DMS 273 treated with DMSO at 0.1 percent for 48 hours (cell line): ENCODE measurements at places on chromosomes 12 and 14.

- no peak for DNase-seq
Measured at GRCh38 chr14:51845811-51846210, 14.6 kb upstream of the GNG2 start.

DNA sequence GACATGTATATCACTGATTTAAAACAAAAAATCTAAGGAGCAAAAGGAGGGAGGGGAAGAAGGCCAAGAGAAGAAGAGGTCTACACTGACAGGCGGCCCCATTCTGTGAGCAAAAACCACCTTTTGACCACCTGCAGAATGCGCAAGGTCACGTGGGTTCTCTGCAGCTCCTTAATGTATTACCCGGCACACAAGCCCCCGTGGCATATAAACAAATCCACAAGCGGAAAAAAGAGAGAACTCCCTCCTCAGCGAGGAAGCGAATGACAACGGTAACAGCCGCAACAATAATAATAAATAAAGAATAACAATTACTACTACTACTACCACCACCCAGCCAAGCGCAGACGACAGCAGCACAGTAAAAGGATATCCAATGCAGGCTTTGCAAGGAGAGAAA is 1.3 kb downstream of the KSR2 start:
- no peak for DNase-seq

DNA sequence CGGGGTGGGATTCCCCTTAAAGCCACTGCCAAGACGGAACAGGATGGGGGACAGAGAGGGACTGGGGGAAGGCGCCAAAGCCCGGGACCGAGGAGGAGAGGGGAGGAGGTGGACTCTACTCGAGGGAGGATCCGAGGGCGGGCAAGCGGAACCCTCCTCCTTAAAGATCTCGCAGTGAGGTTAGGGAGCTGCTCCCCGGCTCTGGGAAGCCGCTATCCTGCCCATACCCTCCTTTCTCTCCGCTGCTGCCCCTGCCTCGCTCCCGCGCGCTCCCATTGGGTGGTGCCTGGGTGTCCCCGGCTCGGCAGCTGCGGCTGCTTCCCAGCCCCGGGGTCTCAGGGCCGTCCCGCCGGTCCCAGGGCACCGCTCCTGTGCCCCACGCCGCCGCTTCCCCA is 16.4 kb downstream of the KRT18 start:
- DNase-seq: no peak

DNA sequence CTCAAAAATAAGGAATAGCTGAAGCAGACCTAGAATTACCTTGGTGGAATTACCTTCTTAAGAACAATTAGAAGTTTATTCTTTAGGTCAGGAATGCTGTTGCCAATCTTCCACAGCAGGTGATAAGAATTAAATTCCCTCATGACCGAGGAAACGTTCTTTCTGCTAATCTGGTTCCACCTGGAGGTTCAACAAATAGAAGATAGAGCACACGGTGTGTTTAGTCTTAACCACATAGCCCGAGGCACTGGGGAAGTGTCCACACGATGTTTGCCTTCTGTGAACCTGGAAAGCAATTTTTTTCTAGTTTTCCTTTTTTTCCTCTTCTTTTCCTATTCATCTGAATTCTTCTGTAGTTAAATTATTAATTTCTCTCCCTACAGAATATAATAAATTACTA is 906.9 kb downstream of the NRXN3 start:
- DNase-seq: no peak

DNA sequence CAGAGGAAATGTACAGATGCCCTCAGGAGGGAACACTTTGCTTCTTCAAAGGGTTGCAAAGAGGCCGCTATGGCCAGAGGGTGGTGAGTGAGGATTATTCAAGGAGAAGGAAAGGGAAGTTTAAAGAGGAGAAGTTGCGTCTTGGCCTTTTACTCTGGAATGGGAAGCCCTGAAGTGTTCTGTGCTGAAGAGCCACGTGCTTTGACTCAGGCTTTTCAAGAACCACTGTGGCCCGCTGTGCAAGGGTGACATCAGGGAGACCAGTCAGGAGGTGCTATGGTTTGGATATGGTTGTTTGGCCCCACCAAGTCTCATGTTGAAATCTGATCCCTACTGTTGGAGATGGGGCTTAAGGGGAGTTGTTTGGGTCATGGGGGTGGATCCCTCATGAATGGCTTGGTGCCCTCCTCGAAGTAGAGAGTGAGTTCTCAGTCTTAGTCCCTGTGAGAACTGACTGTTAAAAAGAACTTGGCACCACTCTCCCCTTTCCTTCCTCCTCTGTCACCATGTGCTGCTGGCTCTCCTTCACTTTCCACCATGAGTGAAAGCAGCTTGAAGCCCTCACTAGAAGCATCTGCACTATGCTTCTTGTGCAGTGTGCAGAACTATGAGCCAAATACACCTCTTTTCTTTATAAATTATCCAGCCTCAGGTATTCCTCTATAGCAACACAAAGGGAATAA is 66.1 kb upstream of the DUSP6 start:
- no peak for DNase-seq

GRCh38 chr12:111597831-111598636 is 1.1 kb downstream of the ATXN2 start:
- no peak for DNase-seq

DNA sequence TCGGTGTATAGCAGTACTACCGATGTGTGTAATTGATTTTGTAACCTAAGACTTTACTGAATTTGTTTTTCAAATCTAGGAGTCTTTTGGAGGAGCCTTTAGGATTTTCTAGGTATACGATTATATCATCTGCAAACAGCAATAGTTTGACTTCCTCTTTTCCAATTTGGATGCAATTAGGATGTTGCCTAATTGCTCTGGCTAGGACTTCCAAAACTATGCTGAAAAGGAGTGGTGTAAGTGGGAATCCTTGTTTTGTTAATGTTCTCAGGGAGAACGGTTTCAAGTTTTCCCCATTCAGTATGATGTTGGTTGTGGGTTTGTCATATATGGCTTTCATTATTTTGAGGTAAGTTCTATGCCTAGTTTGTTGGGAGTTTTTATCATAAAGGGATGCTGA is 171.6 kb upstream of the PDE3A start:
- no peak for DNase-seq

DNA sequence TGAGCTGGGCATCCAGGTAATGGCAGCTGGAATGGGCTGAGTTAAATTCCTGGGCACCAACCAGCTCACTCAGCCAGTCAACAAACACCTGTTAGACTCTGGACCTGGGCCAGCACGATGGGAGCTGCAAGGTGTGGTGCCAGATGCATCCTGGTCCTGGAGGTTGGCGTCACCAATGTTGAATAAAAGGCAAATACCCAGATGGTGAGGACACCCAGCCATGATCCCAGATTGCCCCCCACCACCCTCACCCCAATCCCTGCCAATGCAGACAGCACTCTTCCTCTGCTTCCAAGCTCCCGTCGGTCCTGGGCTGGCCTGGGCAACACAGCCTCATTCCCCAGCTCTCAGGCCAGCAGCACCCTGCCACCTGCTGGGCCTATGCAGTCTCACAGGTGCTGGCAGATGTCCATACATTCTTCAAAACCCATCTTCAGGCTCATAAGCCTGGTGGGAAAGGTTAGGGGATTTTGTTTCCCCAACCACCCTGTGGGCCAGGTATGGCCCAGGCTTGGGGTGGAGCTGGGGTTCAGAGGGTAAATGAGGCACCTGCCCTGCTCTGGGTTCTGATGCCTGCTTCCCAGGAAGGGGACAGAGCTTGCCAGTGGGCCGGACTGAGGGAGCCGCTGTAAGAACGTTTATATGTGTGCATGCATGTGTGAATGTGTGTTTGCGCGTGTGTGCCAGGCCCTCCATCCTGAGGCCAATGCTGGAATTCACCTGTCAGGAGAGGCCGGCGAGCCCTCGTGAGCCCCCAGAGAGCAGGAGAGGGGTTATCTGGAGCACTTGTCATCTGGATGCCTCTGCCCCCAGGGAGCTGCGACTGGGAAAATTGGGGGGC is 58.0 kb downstream of the LGMN start:
- DNase-seq: peak; percentile 23

- no peak for DNase-seq
Measured at GRCh38 chr14:63178912-63179311, 25.3 kb upstream of the RHOJ start.

DNA sequence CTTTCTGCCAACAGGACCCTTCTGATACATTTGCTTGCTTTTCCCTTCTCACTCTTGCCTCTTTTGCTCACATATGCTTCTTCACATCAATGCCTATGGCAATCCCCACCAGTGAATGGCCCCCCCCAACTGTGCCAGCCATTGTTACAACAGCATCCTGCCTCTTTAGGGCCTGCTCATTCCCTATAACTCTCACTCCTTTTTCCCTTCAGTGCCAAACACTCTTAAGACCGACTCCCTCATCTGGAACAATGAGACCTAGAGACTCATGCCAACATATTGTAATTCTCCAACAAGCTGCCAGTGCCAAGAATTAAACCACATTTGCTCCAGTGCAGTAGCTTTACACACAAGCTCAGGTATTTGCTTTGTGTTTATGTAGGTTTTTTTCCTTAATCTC is 189.0 kb downstream of the SOX5 start:
- no peak for DNase-seq

DNA sequence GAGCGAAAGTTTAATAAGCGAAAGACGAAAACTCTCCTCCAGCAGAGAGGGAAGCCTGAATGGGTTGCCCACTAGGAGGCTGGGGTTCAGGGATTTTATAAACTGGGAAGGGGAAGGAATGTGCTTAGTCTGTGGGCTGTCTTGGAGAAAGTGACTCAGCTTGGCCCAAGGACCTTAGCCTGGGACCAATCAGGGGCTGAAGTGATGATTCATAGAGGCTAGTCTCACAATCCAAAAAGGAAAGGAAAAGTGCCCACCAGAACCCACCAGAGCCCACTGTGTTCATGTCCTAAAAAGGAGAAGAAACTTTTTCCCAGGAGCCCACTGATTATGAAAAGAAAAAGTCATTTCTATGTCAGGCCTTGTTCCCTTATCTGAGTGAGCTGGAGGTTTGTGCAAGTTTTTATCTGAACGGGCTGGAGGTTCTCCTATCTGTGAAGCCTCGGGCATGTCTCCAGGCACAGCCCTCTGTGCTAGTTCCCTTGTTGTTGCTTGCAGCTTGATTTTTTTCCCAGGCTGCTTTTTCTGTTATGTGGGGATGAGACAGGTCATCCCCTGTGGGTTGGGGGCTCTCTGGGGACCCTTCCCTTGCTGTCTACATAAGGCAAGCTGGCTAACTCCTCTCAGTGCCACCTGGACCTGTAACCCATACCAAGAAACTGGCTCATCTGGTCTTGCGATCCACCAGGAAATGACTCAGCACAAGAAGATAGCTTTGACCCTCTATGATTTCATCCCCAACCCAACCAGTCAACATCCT is 8.3 kb upstream of the GOLGA5 start:
- DNase-seq: no peak

DNA sequence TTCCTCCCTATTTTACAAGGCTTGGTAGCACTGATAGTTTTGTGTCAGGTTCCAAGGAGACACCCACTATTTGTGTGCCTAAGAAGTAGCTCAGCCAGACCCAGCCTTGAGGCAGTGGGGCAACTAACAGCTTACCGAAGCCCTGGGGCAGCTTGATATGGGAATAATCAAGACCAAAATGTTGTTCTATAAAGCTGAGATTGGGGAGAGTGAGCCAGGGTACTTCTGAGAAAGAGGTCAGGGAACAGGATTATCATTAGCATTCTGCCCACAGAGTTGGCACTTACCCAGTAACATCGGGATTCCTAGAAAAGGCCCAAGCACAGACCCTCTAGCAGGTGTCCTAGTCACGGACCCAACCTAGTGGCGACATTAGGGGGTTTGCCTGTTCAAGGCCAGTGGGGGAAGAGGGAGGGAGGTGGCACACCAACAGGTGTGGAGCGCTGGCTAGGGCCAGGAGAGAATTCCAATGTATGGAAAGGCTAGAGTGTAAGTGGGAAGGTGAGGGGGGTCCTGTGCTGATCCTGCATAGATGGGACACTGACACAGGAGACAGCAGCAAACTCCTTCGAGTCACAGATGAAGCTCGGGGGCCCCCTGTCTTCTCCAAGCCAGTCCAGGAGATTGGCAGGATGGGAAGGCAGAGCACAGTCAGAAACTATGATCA is 4.9 kb downstream of the PPP1R3E start:
- DNase-seq: no peak

DNA sequence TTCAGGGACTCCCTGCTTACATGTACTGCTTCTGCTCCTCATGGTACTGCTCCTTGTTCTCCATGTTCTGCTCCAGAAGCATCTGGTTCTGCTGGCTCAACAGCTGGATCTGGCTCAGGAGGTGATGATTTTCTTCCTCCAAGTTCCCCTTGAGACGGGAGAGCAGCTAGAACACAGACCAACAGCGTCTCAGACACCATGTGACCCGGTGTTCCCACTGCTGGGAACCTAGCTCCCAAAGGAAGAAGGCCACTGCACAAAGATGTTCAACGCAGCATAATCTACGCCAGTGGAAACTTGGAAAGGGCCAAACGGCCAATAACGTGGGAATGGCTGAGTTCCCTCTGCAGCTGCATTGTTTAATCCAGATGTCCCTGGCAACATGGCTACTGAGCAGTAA is 49.6 kb upstream of the GPR68 start:
- DNase-seq: no peak

DNA sequence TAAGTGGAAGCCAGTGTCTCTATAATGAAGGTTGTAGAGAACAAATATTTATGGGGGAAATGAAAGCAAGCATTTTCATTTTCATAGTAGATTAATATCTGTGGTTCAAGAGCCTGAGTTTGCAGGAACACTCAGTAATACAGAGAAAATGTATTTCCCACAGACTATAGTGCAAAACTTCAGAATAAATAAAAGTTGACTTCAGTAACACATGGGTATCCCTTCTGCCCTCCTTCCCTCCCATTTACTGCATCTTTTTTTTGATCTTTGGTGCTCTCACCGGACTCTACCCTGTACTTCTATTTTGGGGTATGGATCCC is 75.3 kb upstream of the AMN1 start:
- DNase-seq: no peak

DNA sequence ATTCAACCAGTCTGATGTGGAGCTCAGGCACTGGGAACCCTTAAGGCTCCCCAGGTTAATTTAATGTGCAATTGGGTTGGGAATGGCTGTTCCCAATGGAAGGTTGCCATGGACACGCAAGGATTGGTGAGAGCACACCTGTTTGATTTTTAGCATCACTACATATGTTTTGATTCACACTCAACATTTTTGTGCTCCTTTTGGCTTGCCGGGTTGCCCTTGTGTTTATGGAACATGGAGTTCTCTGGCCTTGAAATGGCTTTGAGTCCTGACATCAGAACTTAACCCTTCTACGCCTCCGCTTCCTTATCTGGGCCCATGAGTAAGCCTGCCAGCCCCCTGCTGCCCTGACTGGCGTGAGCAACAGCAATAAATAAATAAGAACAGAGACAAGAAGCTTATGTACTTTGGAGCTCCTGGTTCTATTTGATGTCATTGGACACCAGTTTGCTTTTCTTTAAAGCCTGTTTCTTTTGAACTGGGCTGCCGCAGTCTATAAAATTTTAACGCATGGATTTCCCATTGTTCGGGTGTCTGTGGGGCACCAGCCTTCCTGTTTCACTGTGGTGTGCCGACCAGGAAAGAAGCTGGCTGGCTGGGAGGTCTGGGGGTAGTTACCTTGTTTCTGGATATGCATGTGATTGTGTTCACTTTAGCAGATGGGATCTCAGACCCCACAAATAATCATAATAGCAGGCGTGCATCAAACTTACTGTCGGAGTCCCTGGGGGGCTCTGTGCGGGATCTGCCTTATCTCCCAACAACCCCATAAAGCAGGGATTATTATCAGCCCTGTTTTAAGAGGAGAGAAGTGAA is 27.8 kb downstream of the TBX3 start:
- no peak for DNase-seq
